A549 (cell line): ENCODE measurements at places on chromosomes 2 and 18. TPM values are rescaled to one million over a fixed set of nuclear protein-coding genes. Genes with fewer than 3 reads are reported as not detected.

DNA sequence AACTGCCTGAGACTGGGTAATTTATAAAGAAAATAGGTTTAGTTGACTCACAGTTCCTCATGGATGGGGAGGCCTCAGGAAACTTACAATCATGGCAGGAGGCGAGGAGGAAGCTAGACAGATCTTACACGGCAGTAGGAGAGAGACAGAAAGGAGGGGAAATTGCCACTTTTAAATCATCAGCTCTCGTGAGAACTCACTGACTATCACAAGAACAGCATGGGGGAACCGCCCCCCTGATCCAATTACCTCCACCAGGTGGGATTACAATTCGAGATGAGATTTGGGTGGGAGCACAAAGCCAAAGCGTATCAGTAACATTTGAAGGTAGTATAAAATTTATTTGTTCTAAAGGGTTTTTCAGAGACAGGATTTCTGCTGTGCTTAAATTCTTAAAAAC, 5.4 kb downstream of the GALM start:
- DNase-seq = no peak

Gene DSG1
- not detected in 3 replicates for polyA plus RNA-seq

DNA sequence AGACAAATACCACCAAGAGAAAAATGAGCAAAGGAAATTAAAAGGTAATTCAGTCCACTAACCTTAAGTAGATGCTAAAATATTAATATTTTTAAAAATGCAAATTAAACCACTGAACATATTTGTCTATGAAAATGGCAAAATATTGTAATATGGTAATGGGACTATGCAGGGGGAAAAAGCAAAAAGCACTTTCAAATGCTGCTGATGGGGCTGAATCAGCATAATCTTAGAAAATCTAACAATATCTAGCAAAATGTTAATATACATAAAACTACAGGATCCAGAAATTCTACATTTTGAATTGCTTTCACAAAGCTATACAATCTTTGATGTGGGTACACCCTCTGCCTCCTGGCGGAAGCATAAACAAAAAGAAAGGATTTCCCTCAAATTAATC, 86.9 kb upstream of the DTNB start:
- no peak for DNase-seq

GRCh38 chr2:240958366-240959213, 39.8 kb upstream of the SNED1 start:
- no peak for DNase-seq

GRCh38 chr2:10926191-10926820, 14.6 kb downstream of the KCNF1 start:
- DNase-seq = no peak

Gene ZNF396
- polyA plus RNA-seq = 0.76 to 1.1 TPM (median 0.94 TPM) in 3 replicates

DNA sequence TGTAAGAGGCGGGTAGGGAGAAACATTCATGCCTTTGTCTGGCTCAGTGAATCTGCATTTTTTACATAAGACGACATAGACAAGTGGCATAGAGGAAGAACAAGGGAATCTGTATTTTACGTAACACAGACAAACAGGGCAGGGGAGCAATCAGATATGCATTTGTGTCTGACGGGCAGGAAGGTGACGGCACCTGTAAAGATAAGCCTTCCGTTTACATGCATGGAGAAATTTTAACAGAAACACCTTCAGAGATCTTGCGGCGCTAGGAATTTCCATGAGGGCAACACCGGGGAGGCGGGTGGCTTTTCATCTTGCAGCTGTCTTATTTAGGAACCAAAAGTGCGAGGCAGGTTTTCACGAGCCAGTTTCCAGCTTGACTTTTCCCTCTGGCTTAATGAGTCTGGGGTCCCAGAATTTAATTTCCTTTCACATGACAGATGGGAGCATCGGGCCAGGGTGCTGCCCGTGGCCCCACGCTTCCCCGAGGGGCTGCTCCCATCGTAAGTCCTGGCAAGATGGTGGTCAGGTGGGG, 42.6 kb downstream of the RTP5 start:
- no peak for DNase-seq

Gene HOXD12
- not detected in 3 replicates for polyA plus RNA-seq

- DNase-seq = no peak
These were observed 12.0 kb downstream of the UGT1A3 start for GRCh38 chr2:233740870-233741269.

DNA sequence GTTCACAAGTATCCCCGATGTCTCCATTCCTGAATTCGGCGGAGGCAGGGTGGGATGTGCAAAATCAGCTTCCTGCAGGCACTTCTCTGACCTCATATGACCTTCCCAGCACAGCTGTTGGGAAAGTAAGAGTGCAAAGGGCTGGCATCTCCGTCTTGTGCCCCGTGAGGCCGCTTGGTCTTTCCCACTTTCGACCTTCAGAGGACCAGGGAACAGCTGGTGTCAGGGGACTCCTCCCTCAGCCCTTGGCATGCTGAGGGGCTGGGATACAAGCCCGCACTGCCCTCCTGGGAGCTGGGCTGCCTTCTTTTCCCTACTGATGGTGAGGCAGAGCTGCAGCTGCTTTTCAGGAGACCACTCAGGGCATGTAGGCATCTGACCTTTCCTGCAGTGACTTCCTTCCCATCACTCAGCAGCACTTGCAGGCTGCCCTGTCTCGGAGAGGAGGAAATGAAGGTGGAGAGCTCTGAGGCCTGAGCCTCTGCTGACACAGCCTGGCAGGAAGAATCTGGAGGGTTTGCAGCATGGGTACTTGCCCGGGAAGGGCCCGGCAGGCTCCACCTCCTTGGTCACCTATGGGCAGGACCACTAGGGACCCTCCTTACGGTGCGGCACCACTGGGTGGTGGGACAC, 277.2 kb upstream of the HS6ST1 start:
- DNase-seq = no peak

DNA sequence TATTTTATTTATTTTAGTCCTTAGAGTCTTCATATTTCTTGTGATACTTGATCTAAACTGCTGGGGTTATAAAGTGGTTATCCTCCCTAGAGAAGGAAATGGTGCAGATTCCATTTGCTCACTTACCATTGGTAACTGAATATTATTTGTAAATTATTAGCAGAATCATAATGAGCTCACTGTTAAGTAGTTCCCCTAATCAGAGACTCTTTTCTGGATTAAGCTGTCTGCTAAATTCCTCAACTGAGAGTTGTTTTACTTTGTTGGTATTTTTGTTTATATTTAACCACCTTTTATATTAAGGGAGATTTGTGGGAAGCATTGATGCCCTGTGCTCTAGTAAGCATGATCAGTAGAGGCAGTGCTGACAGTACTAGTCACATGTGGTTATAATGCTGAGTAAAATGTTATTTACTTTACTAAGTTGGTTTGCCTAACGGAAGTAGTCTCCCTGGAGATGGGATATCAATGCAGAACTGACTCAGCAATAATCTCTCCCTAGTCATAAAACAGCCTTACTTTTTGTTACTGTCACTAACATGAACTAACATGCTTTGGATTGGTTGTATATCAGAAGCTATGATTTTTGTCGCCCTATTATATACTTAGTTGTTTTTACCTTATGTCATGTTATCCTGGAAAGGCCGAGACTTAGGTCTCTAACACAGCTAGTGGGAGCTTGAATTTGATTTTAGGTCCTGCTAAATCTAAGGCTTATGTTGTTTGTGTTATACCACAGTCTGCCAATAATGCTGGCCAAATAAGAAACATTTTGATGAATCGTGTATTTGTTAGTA, 166.7 kb downstream of the MCFD2 start:
- DNase-seq = peak; percentile 83

- no peak for DNase-seq
These were observed 260.9 kb downstream of the PHLPP1 start for GRCh38 chr18:62976227-62976626.
